ENCODE measurements at places on chromosomes 7 and 10.

GRCh38 chr10:23370106-23370505 lies 25.5 kb upstream of the C10orf67 start:
- no peak for DNase-seq

DNA sequence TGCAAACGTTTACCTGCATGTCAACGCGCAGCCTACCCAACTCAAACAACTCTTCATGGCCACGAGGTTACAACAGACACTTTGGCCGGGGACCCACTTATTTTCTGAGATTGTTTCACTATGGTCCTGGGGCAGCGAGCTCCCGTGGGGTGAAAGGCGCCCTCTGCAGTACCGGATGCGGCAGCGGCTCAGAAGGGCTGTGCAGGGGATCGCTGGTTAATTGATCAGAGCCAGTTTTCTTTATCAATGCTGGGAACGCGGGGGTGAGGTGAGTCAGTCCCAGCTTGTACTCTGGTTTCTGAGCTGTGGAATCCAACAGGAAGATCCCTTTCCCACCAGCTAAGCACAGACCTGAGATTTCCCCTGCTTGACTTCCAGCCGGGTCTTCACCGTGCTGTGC lies 366.5 kb upstream of the KLF6 start:
- no peak for DNase-seq

- DNase-seq, result no peak
Measured at GRCh38 chr7:17506596-17506995, 208.1 kb downstream of the AHR start.

DNA sequence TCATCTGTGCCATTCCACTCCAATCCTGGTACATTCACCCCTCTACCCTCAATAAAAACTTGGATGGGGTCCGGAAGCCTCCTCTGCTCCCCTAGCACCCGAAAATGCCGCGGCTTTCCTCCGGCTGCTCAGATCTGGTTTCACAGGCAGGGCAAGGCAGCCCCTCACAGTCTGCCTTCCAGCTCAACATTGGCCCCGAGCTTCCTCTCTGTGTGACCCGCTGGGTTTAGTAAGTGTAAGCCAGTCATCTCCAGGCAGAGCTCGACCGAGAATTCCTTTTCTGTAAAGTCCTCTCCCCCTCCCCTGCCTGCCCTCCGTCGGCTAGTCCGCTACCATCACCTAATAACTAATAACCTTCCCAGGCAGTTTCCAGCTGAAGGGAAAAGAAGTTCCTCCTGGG lies 3.4 kb downstream of the INHBA start:
- DNase-seq, result no peak

GRCh38 chr7:63106506-63107388 lies 891.9 kb upstream of the ZNF722 start:
- DNase-seq, result no peak

GRCh38 chr10:79442171-79443040 lies 3.0 kb downstream of the ZCCHC24 start:
- DNase-seq, result no peak

- DNase-seq, result no peak
Measured at GRCh38 chr10:110498982-110499795, 1.5 kb downstream of the DUSP5 start.

- no peak for DNase-seq
Measured at GRCh38 chr10:129219364-129219763, 247.7 kb upstream of the MGMT start.

GRCh38 chr10:80603516-80603915 lies 65.8 kb downstream of the SH2D4B start:
- DNase-seq, result no peak

- no peak for DNase-seq
Measured at GRCh38 chr10:117370205-117370604, 5.0 kb downstream of the PDZD8 start.

DNA sequence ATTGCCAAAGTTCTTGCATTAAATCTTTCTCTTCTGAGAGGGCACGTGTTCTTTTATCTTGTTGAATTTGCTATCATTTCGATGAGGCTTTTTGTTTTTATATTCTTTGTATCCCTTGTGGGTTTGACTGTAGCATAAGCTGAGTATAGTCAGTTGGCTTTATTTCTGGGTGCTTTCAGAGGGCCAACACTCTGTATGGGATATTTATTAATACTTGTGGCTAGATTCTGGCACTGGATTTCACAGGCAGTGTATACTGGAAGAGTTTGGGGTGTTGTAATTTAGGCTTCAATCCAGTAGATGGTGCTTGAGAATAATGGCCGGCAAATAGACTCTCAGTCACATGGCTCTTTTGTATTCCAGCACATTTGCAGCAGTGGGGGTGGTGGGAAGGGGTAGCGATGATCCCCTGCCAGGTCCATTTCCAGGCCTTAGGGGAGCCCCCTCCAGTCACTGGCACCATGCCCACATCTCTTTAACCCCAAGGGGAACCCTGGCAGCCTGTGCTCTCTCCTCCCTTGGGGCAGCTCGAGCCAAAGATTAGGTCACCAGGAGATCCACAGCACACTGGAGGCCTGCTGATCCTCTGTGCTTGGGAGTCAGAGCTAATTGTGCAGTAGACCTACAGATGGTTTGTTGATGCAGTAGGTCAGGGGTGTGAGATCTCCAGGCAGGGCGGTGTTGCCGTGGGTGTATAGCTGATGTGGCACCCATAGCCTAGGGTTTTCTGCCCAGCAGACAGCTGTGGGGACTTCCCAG lies 81.8 kb downstream of the PTPN20 start:
- DNase-seq, result no peak

DNA sequence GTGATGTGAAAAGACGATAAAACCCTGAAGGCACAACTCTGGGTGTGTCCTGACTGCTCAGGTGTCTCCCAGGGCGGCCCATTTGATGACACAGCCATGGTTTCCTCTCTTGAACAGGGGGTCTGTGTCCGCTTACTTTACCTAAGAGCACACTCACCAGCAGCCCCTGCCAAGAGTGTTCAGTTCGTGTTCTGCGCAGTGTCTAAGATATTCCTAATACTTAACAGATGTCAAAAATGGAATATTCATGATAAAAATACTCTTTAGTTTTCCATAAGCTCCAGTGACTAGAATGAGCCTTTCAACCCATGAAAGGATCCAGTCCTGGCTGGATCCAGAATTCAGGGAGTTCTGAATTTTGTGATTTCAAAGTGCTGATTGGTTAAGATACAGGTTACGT lies 492.4 kb downstream of the TNS3 start:
- no peak for DNase-seq

- no peak for DNase-seq
Measured at GRCh38 chr7:19009241-19009935, 108.0 kb downstream of the TWIST1 start.

DNA sequence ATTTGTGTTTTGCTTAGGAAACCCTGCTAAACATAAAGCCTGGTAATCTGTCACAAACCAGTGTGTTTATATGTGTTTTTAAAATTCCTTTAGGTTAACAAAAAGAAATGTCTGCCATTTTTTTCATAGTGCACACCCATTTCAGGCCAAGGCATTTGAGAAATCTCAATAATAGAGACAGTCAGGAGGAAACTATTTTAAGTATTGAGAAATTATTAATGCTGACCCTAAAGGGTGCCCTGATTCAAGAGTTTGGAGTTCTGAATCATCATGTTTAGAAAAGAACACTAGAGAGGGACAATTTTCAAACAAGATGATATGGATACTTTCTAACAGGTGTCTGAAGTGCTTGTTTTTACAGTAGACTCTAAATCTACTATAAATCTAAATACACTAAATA lies 28.7 kb downstream of the MALRD1 start:
- DNase-seq, result no peak

GRCh38 chr10:123522702-123523312 lies 143.3 kb upstream of the GPR26 start:
- DNase-seq, result no peak

DNA sequence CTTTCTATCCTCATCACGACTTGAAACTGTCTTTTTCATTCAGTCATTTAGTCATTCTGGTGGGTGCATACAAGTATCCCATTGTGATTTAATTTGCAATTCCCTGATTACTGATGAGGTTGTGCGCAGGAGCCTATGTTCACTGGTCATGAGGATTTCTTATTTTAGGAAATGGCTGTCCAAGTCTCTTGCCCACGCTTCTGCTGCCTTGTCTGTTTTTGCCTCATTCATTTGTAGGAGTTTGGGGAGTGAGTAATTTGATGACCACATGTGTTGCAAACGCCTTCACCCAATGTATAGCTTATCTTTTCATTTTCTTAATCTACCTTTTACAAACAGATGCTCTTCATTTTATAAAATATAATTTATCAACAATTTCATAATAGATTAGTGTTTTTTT lies 127.3 kb downstream of the ARHGAP22 start:
- DNase-seq, result no peak

DNA sequence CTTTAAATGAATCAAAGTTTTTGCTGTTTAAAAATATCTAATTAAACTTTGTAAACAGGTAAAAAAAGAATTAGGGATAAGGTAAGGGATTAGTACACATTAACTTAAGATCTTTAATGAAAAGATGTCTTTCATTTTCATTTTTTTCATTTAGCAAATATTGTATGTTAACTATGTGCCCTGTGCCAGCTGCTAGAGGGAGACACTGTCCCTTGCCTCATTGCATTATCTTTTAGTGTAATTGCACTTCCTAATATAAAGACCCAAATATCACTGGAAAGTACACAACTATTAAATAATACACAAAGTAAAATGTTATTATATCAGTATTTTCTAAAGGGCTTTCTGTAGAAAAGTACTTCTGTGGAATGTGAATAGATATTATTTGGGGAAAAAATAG lies 102.7 kb downstream of the GPR37 start:
- DNase-seq, result no peak

- no peak for DNase-seq
Measured at GRCh38 chr7:19110776-19111175, 6.7 kb downstream of the TWIST1 start.

GRCh38 chr7:38727184-38727940 lies 96.2 kb upstream of the AMPH start:
- DNase-seq, result no peak

GRCh38 chr7:142614116-142614515 lies 135.2 kb upstream of the PRSS1 start:
- no peak for DNase-seq

- no peak for DNase-seq
Measured at GRCh38 chr10:111113238-111113960, 36.6 kb downstream of the ADRA2A start.

- DNase-seq, result no peak
Measured at GRCh38 chr7:155987681-155988235, 175.5 kb upstream of the SHH start.

- no peak for DNase-seq
Measured at GRCh38 chr7:92064438-92065029, 69.7 kb downstream of the CYP51A1 start.

- DNase-seq, result no peak
Measured at GRCh38 chr7:22435105-22435504, 64.9 kb downstream of the STEAP1B start.

- DNase-seq, result peak; percentile 91
Measured at GRCh38 chr10:75230600-75231038, 5.1 kb downstream of the COMTD1 start.
